Tibial nerve (tissue), 4 donors: ENCODE measurements at places on chromosomes 1 and 21. TPM values are rescaled to one million over a fixed set of nuclear protein-coding genes. Genes with fewer than 3 reads are reported as not detected.

CD2 gene
- 1.5 TPM for total RNA-seq

- no peak overlapping the region for H3K4me3 ChIP-seq
- H3K36me3 ChIP-seq = no peaks in the 10 kb centered on the region
- H3K27ac ChIP-seq = no peak overlapping the region
- no peak for DNase-seq
Measured at GRCh38 chr1:201758499-201759050, 70.4 kb upstream of the IPO9 start.

- no peaks in the 10 kb centered on the region for H3K4me1 ChIP-seq
- H3K4me3 ChIP-seq = no peak overlapping the region
- H3K36me3 ChIP-seq = no peaks in the 10 kb centered on the region
Measured at GRCh38 chr1:210685295-210685650, 356.6 kb downstream of the HHAT start.

HSD3B2 gene
- total RNA-seq = 3.9 TPM

AMY2A gene
- total RNA-seq = not detected

- no peak overlapping the region for H3K27ac ChIP-seq
- no peak overlapping the region for H3K4me3 ChIP-seq
- no peak for DNase-seq
- no peaks in the 10 kb centered on the region for H3K27me3 ChIP-seq
- H3K36me3 ChIP-seq = no peaks in the 10 kb centered on the region
Measured at GRCh38 chr1:89532866-89533265, 8.2 kb downstream of the LRRC8B start.

GRCh38 chr21:41425954-41426675 is at the start of gene MX1:
TSS of gene MX1 (plus strand) at chr21:41426239. CDS start at chr21:41432071, 5,832 bp downstream.
- peak; percentile 57 for DNase-seq
- H3K36me3 ChIP-seq = no peaks in the 10 kb centered on the region
- H3K4me3 ChIP-seq = peak within 1 kb of the TSS; percentile 55
- peak within 1 kb of the TSS; percentile 47 for H3K27ac ChIP-seq
- no peaks in the 10 kb centered on the region for H3K27me3 ChIP-seq
- no peaks in the 10 kb centered on the region for H3K4me1 ChIP-seq

GRCh38 chr21:32381571-32381970 is 11.2 kb downstream of the URB1 start:
- H3K4me1 ChIP-seq = no peaks in the 10 kb centered on the region
- H3K27me3 ChIP-seq = no peaks in the 10 kb centered on the region
- DNase-seq = no peak
- no peak overlapping the region for H3K27ac ChIP-seq
- peaks cover 8% of the 10 kb centered on the region for H3K36me3 ChIP-seq
- H3K4me3 ChIP-seq = no peak overlapping the region

GBP5 gene
- total RNA-seq = 0.78 TPM

DNA sequence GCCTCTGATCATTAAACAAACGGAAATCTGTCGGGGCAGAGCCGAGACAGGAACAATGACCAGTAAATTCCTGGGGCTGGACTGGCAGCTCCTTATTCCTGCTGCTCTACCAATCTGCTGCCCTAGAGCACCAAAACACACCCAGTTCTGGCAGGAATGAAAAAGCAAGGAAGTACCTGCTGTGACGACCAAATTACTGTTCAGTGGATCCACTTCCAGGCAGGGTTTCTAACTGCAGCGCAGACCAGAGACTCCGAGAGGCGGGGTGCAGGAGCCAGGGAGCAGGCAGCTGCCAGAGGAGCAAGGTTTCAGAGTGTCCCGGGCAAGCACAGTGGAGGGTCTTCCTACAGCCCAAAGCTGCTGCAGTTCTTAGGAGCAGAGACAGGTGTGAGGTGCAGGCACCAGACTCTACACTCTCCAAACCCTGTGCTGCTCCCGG is 32.4 kb downstream of the KANK4 start:
- H3K27ac ChIP-seq = peak overlapping the region; percentile 66
- no peaks in the 10 kb centered on the region for H3K27me3 ChIP-seq
- H3K36me3 ChIP-seq = no peaks in the 10 kb centered on the region
- H3K4me1 ChIP-seq = no peaks in the 10 kb centered on the region
- H3K4me3 ChIP-seq = peak overlapping the region; percentile 0

GRCh38 chr1:160746836-160747500 is 7.9 kb downstream of the SLAMF7 start:
- H3K27ac ChIP-seq = no peak overlapping the region
- DNase-seq = no peak
- H3K27me3 ChIP-seq = no peaks in the 10 kb centered on the region
- no peaks in the 10 kb centered on the region for H3K4me1 ChIP-seq

GRCh38 chr21:9735421-9735961 is 785.9 kb upstream of the TPTE start:
- H3K27ac ChIP-seq = no peak overlapping the region
- H3K27me3 ChIP-seq = no peaks in the 10 kb centered on the region
- H3K36me3 ChIP-seq = no peaks in the 10 kb centered on the region
- no peak overlapping the region for H3K4me3 ChIP-seq

STIL gene
- 1.5 TPM for total RNA-seq

BTBD19 gene
- total RNA-seq = 50.0 TPM

DNA sequence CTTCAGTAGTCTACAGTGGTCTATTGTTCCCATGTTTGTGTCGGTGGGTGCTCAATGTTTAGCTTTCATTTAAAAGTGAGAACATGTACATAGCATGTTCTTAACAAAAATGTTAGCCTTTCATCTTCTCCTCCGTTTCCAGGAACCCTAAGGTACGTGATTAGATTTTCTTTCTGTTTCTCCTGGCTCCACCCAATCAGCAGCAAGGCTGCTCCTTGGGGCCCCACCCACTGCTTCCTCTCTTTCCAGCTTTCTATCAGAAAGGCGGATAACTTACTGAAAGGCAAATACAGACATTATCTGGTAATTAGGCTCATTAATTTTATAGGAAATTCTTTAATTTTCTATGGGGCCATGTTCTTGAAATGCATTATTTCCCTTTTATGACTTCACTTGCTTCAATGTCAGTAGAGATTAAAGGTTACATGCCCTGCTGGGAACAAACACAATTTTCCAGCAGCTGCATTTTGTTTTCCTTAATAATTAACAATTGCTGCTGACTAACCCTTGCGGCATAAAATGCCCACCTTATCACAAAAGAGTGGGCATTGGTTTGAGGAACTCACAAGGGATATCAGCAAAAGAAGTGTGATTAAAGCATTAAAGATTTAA is 324.9 kb upstream of the SNX7 start:
- H3K36me3 ChIP-seq = no peaks in the 10 kb centered on the region
- no peak for DNase-seq
- no peaks in the 10 kb centered on the region for H3K27me3 ChIP-seq

GRCh38 chr1:89475269-89475668 is 49.4 kb upstream of the LRRC8B start:
- no peaks in the 10 kb centered on the region for H3K27me3 ChIP-seq
- no peak overlapping the region for H3K4me3 ChIP-seq
- no peaks in the 10 kb centered on the region for H3K36me3 ChIP-seq
- H3K4me1 ChIP-seq = no peaks in the 10 kb centered on the region
- DNase-seq = no peak

KLF17 gene
- not detected for total RNA-seq

DNA sequence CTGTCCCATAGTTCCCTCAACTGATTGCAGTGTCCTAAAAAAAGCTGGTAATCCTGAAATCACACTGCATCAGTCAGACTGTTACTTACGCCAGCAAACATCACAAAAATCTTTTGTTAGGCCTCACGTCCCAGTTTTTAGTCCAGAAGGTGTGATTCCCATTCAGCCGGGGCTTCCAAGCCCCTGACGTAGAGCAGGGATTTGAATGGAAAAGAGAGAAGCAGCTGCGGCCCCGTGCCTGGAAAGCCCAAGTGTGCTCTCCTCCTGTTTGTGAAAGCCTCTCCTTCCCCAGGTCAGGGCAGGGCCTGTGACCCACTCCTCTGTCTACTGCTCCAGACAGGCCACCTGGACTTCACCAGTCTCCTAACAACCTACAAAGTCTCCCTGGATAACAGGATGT is 20.7 kb downstream of the KCNA10 start:
- no peak for DNase-seq
- H3K4me3 ChIP-seq = no peak overlapping the region
- H3K36me3 ChIP-seq = no peaks in the 10 kb centered on the region

GRCh38 chr1:159829273-159829634 is 2.6 kb downstream of the SLAMF8 start:
- no peak overlapping the region for H3K27ac ChIP-seq
- H3K4me3 ChIP-seq = no peak overlapping the region
- H3K36me3 ChIP-seq = no peaks in the 10 kb centered on the region
- no peaks in the 10 kb centered on the region for H3K4me1 ChIP-seq

DNA sequence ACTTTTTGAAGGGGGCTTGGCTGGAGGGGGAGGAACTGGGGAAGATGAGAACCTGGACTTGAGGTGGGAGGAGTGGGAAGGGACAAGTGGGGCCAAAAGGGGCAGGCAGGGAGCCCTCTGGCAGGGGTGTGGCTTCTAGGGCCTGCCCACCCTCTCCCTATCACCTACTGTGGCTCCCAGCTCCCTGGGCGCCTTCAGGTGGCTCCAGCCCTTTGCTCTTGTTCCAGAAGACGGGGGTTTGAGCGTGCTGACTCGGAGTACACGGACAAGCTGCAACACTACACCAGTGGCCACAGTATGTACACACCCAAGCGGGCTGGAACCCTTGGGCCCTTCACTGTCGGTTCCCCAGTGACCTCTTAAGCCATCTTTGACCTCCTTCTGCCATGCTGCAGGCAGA is 76.5 kb downstream of the LACTBL1 start:
- no peaks in the 10 kb centered on the region for H3K4me1 ChIP-seq
- DNase-seq = no peak
- no peaks in the 10 kb centered on the region for H3K27me3 ChIP-seq
- no peak overlapping the region for H3K27ac ChIP-seq
- peaks cover 23% of the 10 kb centered on the region for H3K36me3 ChIP-seq
- no peak overlapping the region for H3K4me3 ChIP-seq

DNA sequence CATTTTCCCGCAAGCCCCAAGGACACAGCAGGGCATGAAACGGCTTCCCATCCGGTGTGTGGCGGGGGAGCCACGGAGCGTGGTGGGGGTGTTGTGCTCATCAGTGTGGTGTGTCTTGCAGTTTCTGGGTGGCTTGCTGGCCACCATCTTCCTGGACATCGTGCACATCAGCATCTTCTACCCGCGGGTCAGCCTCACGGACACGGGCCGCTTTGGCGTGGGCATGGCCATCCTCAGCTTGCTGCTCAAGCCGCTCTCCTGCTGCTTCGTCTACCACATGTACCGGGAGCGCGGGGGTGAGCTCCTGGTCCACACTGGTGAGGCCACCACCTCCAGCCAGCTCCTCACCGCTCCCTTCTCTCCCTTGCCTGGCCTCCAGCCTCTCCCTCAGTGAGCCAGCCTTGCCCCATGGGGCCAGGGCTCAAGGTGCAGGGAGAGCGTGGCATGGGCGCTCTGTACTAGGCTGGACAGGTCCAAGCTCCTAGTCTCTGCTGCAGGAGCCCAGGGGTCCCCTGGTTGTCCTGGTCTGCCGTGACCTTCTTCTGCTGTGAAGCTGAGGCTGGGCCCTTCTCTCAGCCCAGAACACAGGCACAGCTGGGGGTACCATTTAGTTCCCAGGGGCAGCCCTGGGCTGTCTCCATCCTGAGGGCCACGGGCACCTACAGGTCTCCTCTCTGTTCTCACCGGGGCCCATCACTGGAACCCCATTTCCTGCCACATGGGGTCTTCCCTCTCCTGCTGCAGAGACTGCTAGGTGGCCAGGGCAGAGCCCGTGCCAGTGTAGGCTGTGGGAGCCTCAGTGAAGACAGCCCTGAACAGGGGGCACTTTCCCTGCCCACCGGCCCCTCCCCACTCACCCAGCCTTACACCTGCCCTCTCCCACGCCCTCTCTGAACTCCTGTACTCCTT is 12.6 kb downstream of the AGTRAP start:
- H3K4me3 ChIP-seq = no peak overlapping the region
- peaks cover 8% of the 10 kb centered on the region for H3K36me3 ChIP-seq
- H3K27ac ChIP-seq = no peak overlapping the region
- H3K4me1 ChIP-seq = peaks cover 5% of the 10 kb centered on the region

DNA sequence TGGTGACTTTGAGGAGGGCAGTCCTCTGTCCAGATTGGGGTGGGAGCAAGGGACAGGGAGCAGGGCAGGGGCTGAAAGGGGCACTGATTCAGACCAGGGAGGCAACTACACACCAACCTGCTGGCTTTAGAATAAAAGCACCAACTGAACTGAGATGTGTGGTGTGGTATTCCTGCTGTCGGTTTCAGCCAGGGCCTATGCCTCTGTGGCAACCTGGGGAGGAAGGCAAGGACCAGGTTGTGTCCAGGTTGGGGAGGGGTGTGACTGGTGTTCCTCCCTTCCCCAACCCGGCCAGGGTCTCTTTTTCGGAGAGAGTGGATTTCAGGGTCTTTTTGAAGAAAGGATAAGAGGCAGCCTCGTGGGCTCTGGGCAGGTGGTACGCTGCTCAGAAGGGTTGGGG is 6.3 kb downstream of the PROK1 start:
- H3K4me3 ChIP-seq = no peak overlapping the region
- no peaks in the 10 kb centered on the region for H3K4me1 ChIP-seq
- H3K36me3 ChIP-seq = no peaks in the 10 kb centered on the region
- DNase-seq = no peak
- H3K27ac ChIP-seq = no peak overlapping the region

LRRC8B gene
- 48.0 TPM for total RNA-seq

DNA sequence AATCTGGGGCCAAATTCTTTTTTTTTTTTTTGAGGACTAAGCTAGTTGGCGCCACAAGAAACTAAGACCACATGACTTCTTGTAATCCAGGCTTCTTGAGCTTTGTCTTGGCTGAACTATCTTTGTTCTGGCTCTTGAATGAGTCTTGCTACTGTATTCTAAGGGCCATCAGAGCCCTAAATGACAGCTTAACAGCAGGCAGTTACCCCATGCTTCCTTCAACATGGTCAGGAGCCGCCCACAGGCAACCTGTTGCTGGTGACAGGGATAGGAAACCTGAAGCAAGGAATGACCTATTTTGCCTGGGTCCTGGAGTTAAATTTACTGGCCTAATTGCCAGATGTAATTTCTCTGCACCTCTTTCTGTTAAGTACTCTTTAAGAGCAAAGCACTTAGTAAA is 188.2 kb upstream of the PLXNA2 start:
- no peaks in the 10 kb centered on the region for H3K4me1 ChIP-seq
- DNase-seq = no peak
- no peak overlapping the region for H3K4me3 ChIP-seq

AUNIP gene
- not detected for total RNA-seq

AKR7A3 gene
- total RNA-seq = 4.1 TPM

DNASE2B gene
- total RNA-seq = not detected

C1QC gene
- 209 TPM for total RNA-seq

DNA sequence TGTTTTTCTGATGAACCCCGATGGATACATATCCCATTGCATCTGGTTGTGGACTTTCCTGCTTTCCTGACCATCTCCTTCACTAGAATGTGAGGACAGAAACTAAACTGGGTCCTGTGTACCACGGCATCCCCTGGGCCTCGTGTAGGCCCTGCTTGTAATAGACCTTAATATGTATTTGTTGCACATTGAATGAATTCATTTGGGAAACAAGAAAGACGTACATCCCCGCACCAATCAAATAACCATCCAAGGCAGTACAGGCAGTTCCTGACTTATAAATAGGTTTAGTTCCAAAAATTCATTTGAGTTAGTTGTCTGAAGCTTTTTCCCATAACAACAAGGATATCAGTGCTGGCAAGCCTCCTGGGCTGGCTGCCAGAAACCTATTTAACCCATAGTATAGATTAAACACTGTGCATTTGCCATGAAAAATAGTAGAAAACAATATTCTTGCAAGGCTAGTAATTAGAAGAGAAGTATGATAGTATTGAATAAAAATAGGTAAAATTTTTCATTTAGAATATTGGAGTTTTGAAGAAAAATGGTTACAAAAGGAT is 81.8 kb upstream of the CD34 start:
- H3K4me1 ChIP-seq = peaks cover 3% of the 10 kb centered on the region
- H3K27ac ChIP-seq = no peak overlapping the region
- H3K4me3 ChIP-seq = no peak overlapping the region
- no peaks in the 10 kb centered on the region for H3K36me3 ChIP-seq

C1orf21 gene
- total RNA-seq = 30.6 TPM
